ENCODE measurements at places on chromosomes 7 and 10.

DNA sequence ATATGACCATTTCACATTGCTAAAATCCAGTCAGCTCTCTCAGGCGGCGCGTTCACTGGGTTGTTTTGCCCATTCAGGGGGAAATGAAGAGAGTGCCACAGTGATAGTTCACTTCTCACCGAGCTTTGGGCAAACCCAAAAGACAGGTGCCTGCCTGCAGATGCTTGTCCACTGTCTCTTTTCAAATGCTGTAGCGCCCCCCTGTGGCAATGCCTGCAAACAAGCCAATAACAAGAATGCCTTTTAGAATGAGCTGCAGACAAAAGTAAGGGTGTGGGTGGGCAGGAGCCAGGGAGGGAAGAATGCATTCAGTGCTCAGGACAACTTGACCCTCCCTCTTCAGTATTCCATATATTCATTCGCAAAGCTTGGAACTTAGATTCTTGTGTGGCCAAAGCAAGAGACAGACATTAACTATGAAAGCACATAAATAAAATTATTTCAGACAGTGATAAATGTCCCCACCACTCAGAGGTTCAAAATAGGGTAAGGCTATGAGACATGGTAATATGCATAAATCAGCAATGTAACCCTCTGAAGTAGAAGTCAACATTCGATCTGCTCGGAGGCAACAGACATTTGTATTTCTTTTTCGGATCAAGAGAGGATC lies 86.9 kb downstream of the JAZF1 start:
- peak; percentile 8 for DNase-seq

GRCh38 chr7:38819463-38819862 lies 89.5 kb downstream of the VPS41 start:
- DNase-seq: no peak

GRCh38 chr10:93299606-93300287 lies 182.4 kb downstream of the MYOF start:
- no peak for DNase-seq

DNA sequence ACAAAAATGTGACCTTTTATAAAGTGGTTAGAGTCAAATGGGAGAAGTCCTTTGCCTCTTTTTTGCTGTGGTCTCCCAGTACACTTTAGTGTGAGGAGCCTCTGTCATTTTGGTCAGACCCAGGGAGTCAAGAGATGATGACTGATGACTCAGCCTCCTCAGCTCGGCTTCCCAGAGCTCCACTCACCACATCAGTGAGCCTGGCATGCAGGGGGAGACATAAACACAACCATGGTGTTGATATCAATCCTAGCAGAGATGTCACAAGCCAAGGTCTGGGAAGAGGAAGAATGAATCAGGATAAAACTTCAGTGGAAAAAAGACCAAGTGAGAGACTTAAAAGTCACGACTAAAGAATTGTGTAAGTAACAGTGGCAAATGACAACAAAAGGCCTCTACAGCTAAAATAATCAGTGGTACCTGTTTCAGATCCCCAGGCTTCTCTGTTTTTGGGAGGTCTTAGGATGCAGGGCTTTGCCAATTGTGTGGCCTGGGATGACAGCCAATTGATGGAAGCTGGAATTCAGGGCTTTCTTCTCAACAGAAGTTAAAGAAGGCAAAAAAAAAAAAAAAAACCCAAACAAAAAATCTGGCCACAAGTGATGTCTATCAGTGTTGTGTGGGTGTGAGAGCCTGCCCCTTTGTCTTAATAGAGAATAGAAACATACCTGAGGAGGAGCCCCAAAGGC lies 50.2 kb downstream of the TFAM start:
- DNase-seq: no peak

GRCh38 chr7:98655611-98656010 lies 38.5 kb downstream of the NPTX2 start:
- DNase-seq: no peak

DNA sequence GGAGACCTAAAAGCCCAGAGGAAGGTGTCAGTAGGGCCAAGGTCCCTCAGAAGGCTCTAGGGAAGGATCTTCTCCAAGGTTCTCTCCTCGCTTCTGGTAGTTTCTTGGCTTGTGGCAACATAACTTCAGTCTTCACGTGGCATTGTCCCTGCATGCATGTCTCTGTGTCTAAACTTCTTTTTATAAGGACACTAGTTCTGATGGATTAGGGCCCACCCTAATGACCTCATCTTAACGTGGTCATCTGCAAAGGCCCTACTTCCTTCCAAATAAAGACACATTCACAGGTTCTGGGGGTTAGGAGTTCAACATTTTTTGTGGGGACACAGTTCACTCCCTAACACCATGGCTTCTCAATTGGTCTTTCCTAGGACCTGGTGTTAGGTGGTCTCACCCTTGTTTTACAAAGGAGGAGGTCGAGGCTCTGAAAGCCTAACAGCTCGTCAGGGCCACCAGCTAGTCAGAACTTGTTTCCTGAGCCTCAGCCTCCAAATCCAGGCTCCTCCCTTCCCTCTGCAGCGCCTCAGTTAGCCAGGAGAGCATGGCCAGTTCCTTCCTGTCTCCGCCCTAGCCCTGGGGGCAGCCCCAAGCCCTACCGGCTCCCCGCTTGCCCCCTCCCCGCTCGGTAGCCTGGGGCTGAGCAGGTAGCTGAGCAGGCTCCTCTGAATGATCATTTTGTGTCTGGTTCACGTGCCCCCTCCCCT lies 109.7 kb upstream of the PPIF start:
- DNase-seq: no peak

DNA sequence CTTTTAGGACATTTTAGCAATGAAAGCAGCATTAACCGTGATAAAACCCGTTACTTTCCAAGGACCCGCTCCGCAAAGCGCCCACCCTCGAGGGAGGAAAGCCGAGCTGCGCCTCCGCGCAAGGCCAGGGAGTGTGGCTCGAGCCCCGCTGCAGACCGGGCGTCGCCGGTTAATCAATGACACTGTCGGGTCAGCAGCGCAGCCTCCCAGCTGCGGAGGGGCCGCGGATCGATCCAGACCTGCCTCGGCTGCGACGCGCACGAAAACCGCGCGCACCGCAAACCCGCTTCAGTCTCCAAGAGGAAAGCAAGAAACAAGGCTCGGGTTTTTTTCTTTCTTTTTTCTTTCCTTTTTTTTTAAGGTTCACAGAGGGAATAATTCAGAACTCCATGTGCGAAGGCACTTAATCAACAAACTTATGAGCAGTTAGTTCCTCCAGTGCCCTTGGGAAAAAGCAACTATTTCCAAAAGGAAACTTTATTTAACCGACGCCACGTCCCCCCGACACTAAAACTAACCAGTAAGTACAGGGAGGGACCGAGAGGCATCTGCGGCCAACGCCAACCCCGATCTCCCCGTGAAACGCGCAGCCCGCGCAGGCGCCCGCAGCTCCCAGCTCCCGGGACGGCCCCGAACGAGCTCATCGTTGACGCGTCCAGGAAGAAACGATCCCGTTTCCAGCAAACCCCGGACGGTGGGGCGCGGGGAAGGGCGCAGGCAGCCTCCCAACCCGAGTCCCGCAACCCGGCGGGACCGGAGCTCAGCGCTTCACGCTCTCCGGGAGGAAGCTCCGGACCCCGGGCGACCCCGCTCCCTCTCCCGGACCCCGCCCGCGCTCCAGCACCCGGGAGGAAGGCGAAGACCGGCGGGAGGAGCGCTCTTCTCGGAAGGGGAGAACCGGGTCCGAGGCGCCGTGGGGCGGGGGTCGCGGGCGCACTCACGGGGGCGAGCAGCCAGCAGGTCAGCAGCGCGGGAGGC lies 598 bp downstream of the VIPR2 start:
- DNase-seq: no peak

GRCh38 chr10:5620223-5620721 lies 46.1 kb downstream of the ASB13 start:
- no peak for DNase-seq

DNA sequence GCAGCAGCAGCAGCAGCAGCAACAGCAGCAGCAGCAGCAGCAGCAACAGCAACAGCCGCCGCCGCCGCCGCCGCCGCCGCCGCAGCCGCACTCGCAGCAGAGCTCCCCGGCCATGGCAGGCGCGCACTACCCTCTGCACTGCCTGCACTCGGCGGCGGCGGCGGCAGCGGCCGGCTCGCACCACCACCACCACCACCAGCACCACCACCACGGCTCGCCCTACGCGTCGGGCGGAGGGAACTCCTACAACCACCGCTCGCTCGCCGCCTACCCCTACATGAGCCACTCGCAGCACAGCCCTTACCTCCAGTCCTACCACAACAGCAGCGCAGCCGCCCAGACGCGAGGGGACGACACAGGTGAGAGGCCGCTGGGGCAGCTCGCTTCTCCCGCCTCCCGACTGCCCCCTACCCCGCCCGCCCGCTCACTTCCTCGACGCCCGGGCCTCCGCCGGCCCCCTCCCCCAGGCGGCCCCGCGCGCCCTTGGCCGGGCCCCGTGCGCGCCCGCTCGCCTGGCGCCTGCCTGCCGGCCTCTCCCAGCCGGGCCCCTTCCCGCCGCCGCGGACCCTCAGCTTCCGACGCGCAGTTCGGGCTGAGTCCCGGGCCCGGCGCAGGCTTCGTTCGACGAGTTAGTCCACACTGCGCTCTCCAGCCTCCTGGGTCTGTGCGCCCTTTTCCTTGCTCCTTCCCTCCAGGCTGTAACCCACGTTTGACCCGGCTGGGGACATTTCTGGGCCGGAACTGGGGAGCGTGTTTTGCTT lies 882 bp downstream of the DLX6 start:
- peak; percentile 7 for DNase-seq

Data from activated naive CD4-positive, alpha-beta T cell (primary cell).